ENCODE measurements at places on chromosomes 3 and 15.

DNA sequence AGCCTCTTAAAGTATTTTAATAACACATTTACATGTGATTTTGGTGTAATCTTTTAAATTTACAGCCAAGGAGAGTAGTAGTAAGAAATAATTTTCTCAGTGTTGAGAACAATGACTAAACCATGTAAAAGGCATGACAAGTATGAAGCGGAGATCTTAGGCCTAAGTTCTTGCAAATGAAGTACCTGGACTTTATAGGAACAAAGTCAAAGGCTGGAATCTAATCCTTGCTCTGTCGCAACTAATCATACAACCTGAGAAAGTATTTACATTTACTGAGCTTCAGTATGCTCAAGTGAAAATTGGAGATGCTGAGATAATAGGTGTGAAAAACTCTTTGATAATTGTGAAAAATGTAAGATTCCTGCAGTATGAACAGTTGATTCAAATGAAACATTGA lies 86.4 kb upstream of the VGLL3 start:
- H3K4me3 ChIP-seq = no peak overlapping the region
- ATAC-seq = no peak
- H3K27ac ChIP-seq = no peak overlapping the region
- no peaks in the 10 kb centered on the region for H3K27me3 ChIP-seq
- no peaks in the 10 kb centered on the region for H3K36me3 ChIP-seq
- H3K4me1 ChIP-seq = no peaks in the 10 kb centered on the region

GRCh38 chr3:109278141-109278540 lies 38.2 kb downstream of the DPPA2 start:
- peaks cover 4% of the 10 kb centered on the region for H3K27me3 ChIP-seq
- no peak overlapping the region for H3K27ac ChIP-seq
- no peak overlapping the region for H3K4me3 ChIP-seq
- ATAC-seq = no peak

- H3K27me3 ChIP-seq = peaks cover 17% of the 10 kb centered on the region
- ATAC-seq = no peak
- no peaks in the 10 kb centered on the region for H3K4me1 ChIP-seq
- no peaks in the 10 kb centered on the region for H3K36me3 ChIP-seq
Measured at GRCh38 chr3:9292516-9292915, 43.1 kb upstream of the SRGAP3 start.

- H3K36me3 ChIP-seq = no peaks in the 10 kb centered on the region
- H3K27me3 ChIP-seq = peaks cover 9% of the 10 kb centered on the region
- H3K27ac ChIP-seq = no peak overlapping the region
- no peak for ATAC-seq
Measured at GRCh38 chr15:99526176-99526575, 39.6 kb upstream of the MEF2A start.

DNA sequence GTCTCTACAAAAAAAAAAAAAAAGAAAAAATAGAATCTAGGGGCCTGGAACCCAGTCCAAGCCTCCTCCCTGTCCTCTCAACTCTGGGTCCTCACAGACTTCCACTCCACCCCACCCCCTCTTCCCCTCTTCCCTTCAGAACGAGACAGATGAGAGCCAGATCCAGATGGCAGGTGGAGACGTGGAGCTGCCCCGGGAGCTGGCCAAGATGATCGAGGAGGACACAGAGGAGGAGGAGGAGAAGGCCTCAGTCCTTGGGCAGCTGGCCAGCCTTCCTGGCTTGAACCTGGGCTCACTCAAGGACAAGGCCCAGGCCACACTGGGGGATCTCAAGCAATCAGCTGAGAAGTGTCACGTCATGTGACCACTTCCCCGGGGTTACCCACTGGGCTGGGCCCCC lies 3.6 kb downstream of the CPLX3 start:
- ATAC-seq = no peak
- no peak overlapping the region for H3K4me3 ChIP-seq
- H3K4me1 ChIP-seq = peaks cover 5% of the 10 kb centered on the region
- H3K27ac ChIP-seq = peak overlapping the region; percentile 76
- H3K27me3 ChIP-seq = peaks cover 14% of the 10 kb centered on the region

DNA sequence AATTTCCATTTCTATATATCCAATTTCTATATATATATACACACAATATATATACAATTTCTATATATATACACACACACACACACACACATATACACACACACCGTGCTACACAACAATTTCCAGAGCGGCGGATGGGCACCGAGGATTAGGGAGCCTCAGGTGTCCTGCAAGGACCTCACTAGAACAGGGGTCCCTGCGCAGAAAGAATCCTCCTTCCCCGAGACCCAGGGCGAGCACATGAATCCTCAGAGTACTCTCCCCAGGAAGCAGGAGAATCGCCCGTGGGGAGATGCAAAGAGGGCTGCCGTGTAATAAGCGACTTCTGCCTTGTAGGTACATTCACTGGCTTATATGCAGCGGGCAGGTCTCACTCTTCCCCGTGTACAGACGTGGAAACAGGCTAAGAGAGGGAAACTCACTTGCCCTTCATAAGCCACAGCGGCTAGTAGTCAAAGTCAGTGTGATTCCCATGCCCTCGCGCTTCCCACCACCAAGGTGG lies 467 bp downstream of the PIF1 start:
- H3K4me3 ChIP-seq = peak overlapping the region; percentile 95
- no peaks in the 10 kb centered on the region for H3K27me3 ChIP-seq
- peak; percentile 3 for ATAC-seq
- H3K4me1 ChIP-seq = peaks cover 17% of the 10 kb centered on the region
- H3K36me3 ChIP-seq = peaks cover 11% of the 10 kb centered on the region
- peak overlapping the region; percentile 74 for H3K27ac ChIP-seq

- peaks cover 50% of the 10 kb centered on the region for H3K4me1 ChIP-seq
- no peaks in the 10 kb centered on the region for H3K27me3 ChIP-seq
- H3K36me3 ChIP-seq = peaks cover 46% of the 10 kb centered on the region
- H3K4me3 ChIP-seq = peak overlapping the region; percentile 10
- ATAC-seq = no peak
Measured at GRCh38 chr15:90557186-90558084, 27.7 kb downstream of the CRTC3 start.

DNA sequence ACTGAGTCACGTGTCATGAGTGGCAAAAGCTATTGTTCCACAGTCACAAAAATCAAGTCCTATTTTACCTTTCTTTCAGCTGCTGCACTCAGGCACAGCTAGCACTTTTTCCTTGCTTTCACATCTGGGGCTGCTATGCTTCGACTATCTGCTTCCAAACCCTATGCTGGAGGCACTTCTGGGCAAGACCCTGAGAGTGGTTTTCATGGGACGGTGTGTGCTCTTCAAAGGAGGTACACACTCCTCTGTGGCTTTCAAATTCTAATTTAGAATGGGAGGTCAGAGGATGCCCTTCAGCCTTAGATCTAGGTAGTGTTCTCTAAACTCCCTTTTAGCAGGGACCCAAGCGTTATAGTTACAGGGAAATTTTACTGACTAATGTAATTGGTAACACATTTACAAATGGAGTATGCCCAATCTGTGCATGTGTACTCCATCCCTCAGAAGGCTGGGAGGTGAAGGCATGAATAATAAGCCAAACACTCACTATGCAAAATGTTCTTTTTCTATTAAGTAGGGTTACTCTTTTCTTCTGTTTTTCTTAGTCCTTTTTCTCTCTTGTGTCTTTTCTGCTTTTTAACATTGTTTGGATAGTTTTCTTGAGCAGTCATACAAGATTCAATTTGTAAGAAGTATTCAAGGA lies 188.3 kb downstream of the LSAMP start:
- no peaks in the 10 kb centered on the region for H3K4me1 ChIP-seq
- peaks cover 2% of the 10 kb centered on the region for H3K27me3 ChIP-seq
- no peak overlapping the region for H3K27ac ChIP-seq
- ATAC-seq = no peak

GRCh38 chr3:186637686-186638085 lies 2.5 kb upstream of the FETUB start:
- H3K4me1 ChIP-seq = no peaks in the 10 kb centered on the region
- peaks cover 15% of the 10 kb centered on the region for H3K27me3 ChIP-seq
- no peaks in the 10 kb centered on the region for H3K36me3 ChIP-seq
- no peak overlapping the region for H3K27ac ChIP-seq
- H3K4me3 ChIP-seq = no peak overlapping the region

Measured in activated T-helper 17 cell treated with anti-CD3 and anti-CD28 coated beads, Interleukin-2, amount 50 U/mL, for 72 hours (primary cell).